ENCODE measurements at places on chromosomes 5 and 9. TPM values are rescaled to one million over a fixed set of nuclear protein-coding genes. Genes with fewer than 3 reads are reported as not detected.

DNA sequence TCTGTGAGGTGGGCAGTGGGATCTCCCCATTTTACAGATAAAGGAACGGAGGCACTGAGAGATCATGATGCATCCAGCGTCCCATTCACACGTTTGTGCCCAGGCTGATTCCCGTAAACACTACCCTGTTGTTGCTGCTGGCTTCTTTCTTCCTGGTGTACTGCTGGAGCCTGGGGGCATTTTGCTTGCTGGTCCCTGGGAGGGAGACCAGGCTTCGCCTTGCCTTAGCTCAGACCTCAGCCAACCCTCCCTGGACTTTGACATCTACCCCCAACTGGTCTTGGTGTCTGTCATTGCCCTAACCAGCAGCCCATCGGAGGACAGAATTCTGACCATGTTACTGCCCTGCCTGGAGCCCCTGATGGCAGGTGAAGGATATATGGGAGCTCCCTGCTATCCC is 82.4 kb downstream of the ZNF618 start:
- no peaks in the 10 kb centered on the region for H3K36me3 ChIP-seq
- no peaks in the 10 kb centered on the region for H3K27me3 ChIP-seq
- no peak for DNase-seq
- no peak overlapping the region for H3K4me3 ChIP-seq
- H3K27ac ChIP-seq, result no peak overlapping the region

DNA sequence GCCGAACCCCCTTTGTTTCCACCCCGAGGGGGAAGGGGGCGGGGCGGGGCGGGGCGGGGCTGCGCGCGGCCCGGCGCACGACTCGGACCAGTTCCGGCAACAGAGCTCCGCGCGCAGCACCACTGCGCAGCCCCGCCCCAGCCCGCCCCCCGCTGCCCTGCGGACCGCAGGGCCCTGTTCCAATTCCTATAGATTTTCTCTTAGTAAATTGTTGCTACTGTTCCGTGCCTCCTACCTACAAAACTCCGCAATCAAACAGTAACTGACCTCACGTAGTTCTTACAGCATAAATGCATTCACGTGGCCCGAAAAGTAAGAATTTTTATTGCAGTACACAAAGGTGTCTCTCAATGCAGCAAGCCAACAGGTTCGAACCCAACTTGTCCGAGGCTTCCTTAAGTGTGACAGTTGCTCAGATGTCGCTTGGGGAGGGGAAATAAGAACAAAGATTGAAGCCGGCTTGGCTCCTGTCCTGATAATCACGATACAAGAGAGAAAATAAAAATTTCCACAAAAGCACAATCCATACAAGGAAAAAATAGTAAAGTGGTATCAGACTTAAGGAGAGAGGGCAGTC is 1.2 kb upstream of the RNF38 start:
- peak overlapping the region; percentile 77 for H3K4me3 ChIP-seq
- DNase-seq, result no peak
- no peaks in the 10 kb centered on the region for H3K27me3 ChIP-seq
- H3K27ac ChIP-seq, result peak overlapping the region; percentile 77
- peaks cover 26% of the 10 kb centered on the region for H3K4me1 ChIP-seq

DNA sequence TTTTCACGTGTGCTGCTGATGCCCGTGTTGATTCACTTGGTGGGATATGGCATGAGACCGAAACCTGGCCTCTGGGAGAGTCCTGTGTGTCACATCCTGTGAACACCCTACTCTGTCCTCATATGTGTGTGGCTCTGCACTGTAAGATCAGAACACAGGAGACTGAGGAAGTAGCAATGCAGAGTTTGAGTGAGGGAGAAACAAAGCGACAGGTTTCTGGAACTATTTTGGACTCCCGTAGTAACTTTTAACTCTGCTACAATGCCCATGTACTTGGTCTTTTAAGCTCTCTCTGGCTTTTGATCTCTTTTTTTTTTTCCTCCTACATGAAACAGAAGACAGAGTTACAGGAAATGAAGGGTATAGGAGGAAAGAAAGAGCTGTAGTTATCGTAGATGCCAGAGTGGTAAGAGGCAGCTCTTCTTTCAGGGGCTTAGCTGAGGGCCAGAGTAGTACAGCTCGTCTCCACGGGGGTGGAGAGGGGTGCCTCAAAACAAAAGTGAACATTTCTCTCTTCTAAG is 26.6 kb downstream of the GRAMD2B start:
- peak; percentile 60 for DNase-seq
- H3K4me1 ChIP-seq, result peaks cover 24% of the 10 kb centered on the region
- peak overlapping the region; percentile 52 for H3K4me3 ChIP-seq
- no peaks in the 10 kb centered on the region for H3K36me3 ChIP-seq

TEX48 gene
- total RNA-seq, result not detected

DNA sequence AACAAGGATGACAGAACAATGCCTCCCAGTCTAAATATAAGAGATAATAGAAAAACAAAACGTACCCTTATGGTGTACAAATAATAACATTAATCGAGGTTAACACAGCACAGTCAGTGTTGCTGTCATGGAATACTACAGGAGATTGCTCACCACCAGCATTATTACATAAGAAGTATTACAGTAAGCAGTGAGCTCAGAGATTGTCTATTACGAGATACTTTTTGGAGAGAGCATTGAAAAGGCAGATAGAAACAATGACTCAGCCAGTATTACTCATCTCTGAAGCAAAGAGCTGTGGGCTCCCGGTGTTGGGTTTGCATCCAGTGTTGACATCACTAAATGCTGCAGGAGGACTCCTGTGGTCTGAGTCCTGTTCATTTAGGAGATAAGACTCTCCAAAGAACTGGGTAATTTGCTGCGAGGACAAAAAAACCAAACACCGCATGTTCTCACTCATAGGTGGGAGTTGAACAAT is 191.9 kb upstream of the SEMA6A start:
- no peak overlapping the region for H3K27ac ChIP-seq
- H3K36me3 ChIP-seq, result no peaks in the 10 kb centered on the region
- no peak overlapping the region for H3K4me3 ChIP-seq
- no peaks in the 10 kb centered on the region for H3K27me3 ChIP-seq
- no peaks in the 10 kb centered on the region for H3K4me1 ChIP-seq
- DNase-seq, result no peak

FOXD4L3 gene
- total RNA-seq, result 0.22 TPM

CDKN2B-AS1 gene
- 35.3 TPM for total RNA-seq

DNA sequence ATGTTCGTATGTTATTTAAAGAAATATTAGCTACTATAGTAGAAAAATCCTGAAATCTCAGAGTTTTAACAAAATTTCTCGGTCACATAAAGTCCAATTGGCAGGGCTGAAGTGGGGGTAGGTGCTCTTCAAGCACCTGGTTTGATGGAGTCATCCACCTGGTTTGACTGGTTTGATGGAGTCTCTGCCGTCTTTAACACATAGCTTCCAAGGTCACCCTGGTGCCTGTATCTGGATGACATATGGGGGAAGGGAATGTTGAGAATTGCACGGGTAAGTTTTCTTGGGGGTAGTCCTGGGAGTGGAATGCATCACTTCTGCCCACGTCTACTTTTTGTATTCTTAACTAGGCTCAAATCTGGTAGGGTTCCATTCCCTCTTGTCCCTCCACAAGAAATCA is 351.2 kb downstream of the SH3GL2 start:
- no peaks in the 10 kb centered on the region for H3K36me3 ChIP-seq
- H3K27ac ChIP-seq, result no peak overlapping the region
- H3K4me1 ChIP-seq, result no peaks in the 10 kb centered on the region
- no peak for DNase-seq
- no peak overlapping the region for H3K4me3 ChIP-seq

DNA sequence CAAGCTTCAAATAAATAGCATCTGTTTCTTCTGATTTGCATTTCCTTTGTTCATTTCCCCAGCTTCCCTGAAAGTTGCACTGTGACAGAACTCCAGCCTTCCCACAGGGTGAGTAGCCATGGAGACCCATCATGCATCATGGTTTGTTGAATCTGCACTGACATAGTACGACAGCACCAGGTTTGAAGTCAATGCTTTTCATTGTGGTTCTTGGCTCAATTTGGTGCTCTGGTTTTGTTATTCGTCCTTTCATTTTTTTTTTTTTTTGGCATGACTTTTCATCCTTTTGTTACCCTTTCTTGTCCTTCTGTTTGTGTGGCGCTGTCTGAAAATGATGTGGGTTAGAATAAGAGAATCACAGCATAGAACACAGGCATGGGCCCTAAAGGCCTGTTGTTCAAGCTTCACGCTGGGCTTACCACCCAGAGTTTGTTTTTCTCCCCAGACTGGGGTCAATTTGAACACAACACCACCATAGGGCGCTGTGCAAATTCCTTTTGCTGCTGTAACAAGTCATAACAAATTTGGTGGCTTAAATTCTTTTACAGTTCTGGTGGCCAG is 206.2 kb upstream of the CDH10 start:
- no peak overlapping the region for H3K4me3 ChIP-seq
- H3K27ac ChIP-seq, result no peak overlapping the region
- H3K36me3 ChIP-seq, result no peaks in the 10 kb centered on the region
- H3K27me3 ChIP-seq, result no peaks in the 10 kb centered on the region
- DNase-seq, result no peak
- no peaks in the 10 kb centered on the region for H3K4me1 ChIP-seq

- H3K27me3 ChIP-seq, result no peaks in the 10 kb centered on the region
- no peaks in the 10 kb centered on the region for H3K4me1 ChIP-seq
- no peak overlapping the region for H3K27ac ChIP-seq
- no peak for DNase-seq
- H3K4me3 ChIP-seq, result no peak overlapping the region
These were observed 144.8 kb downstream of the PDZD2 start for GRCh38 chr5:31783731-31784130.

PTPRD gene
- total RNA-seq, result 0.32 TPM

DNA sequence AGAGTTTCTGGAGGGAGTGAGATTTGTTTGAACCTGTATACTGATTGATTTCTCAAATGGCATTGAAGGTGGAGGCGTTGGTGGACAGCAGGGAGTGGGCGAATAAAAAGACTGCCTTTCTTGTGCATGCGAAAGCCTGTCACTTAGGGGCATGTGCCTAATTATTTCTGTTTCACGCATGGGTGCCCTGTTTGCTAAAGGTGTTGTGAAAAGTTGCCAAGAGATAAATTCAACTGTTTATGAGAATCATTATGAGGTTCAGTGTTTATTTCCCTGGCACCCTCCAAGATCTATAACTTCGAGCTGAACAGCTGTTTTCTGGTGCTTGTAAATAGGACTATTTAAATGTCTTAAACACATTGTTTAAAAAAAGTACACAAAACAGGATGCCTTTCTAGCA is 67.4 kb upstream of the DMRTA1 start:
- no peaks in the 10 kb centered on the region for H3K4me1 ChIP-seq
- no peaks in the 10 kb centered on the region for H3K36me3 ChIP-seq
- no peak overlapping the region for H3K4me3 ChIP-seq
- no peak overlapping the region for H3K27ac ChIP-seq

FABP6 gene
- total RNA-seq, result 0.69 TPM

DNA sequence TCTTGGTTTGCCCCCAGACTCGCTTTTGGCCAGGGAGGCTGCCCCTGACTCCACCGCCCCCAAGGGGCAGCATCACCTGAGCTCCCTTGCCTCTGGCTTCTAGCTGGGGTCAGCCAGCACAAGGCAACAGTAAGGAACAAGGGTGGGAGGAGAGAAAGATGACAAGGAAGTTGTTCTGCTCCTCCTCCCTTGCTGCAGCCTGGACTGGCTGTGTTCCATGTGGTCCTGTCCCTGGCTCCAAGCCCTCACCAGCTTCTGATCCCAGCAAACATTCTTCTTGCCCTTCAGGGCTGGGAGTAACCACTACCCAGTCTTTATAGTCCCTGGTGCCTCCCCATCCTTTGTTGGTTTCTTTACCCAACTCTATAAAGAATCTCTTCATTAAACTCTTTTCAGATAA is 100.3 kb upstream of the SPIN1 start:
- no peaks in the 10 kb centered on the region for H3K4me1 ChIP-seq
- H3K36me3 ChIP-seq, result no peaks in the 10 kb centered on the region
- DNase-seq, result no peak
- no peaks in the 10 kb centered on the region for H3K27me3 ChIP-seq

GRCh38 chr9:27425827-27426510 is 98.1 kb upstream of the IFNK start:
- no peaks in the 10 kb centered on the region for H3K27me3 ChIP-seq
- no peak overlapping the region for H3K4me3 ChIP-seq
- no peak overlapping the region for H3K27ac ChIP-seq
- DNase-seq, result no peak
- no peaks in the 10 kb centered on the region for H3K4me1 ChIP-seq

DNA sequence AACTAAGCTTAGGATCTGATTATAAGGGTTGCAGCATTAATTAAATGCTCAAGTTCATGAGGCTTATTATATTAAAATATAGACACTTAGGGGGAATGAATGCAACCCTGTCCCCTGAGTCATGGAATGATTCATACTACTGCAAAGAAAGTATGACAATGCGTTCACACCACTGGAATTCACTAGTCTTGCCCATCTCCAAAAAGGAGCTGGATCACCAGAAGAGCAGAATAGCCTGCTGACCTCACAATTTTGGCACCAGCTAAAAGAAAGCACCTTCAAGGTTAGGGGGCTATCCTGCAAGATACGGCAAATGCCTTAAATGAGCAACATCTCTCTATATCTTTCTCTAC is 32.0 kb upstream of the TMED7 start:
- H3K27me3 ChIP-seq, result no peaks in the 10 kb centered on the region
- no peak overlapping the region for H3K4me3 ChIP-seq
- no peak for DNase-seq
- H3K36me3 ChIP-seq, result no peaks in the 10 kb centered on the region
- H3K4me1 ChIP-seq, result no peaks in the 10 kb centered on the region

DNA sequence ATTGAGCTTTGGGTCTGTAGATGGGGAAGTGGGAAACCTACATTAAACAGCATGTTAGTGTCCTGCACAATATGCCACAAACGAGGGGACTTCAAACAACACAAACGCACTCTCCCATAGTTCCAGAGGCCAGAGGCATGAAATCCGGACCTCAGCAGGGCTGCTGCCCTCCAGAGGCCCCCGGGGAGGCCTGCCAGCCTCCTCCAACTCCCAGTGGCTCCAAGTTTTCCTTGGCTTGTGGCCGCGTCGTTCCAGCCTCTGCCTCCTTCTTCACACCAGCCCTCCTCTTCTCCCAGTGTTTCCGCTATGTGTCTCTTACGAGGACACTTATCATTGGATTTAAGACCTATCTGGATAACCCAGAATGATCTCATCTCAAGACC is 13.3 kb upstream of the COL5A1 start:
- H3K4me1 ChIP-seq, result no peaks in the 10 kb centered on the region
- no peak overlapping the region for H3K27ac ChIP-seq
- no peaks in the 10 kb centered on the region for H3K36me3 ChIP-seq
- no peak overlapping the region for H3K4me3 ChIP-seq

DNA sequence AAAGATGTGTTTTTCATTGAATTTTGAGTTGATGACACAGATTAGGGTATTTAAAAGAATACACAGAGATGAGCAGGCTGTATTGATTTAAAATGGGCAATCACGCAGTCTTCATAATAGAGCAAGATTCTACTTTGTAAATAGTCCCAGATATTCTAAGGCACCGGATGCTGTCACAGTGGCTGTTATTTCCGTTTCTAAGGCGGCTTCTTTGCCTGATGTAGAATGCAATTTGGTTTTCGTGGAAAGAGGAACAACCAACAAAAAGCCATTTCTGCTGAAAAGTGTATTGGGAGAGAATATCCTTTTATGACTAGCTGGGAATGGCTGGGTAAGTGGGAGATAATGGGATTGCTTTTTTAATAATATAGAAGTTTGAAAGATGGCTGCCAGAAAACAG is 17.5 kb downstream of the PRKACG start:
- H3K27me3 ChIP-seq, result no peaks in the 10 kb centered on the region
- H3K36me3 ChIP-seq, result no peaks in the 10 kb centered on the region
- no peak overlapping the region for H3K27ac ChIP-seq
- no peak for DNase-seq
- H3K4me1 ChIP-seq, result no peaks in the 10 kb centered on the region

- H3K36me3 ChIP-seq, result no peaks in the 10 kb centered on the region
- no peak for DNase-seq
- no peak overlapping the region for H3K4me3 ChIP-seq
These were observed 77.0 kb upstream of the SMARCA2 start for GRCh38 chr9:1938135-1938534.

GRCh38 chr9:91530829-91531228 is 107.2 kb upstream of the NFIL3 start:
- no peak overlapping the region for H3K4me3 ChIP-seq
- H3K4me1 ChIP-seq, result no peaks in the 10 kb centered on the region
- no peaks in the 10 kb centered on the region for H3K27me3 ChIP-seq
- H3K36me3 ChIP-seq, result no peaks in the 10 kb centered on the region

MZB1 gene
- 31.0 TPM for total RNA-seq

Measured in Karpas-422 (cell line).